ENCODE measurements at places on chromosomes 6 and 20. TPM values are rescaled to one million over a fixed set of nuclear protein-coding genes. Genes with fewer than 3 reads are reported as not detected.

Gene IP6K3
- 0.46 TPM for total RNA-seq

Gene BEND6
- 2.3 TPM for total RNA-seq

Gene JPH2
- total RNA-seq: 0.31 TPM

Gene LAMA4
- total RNA-seq: 1.0 TPM

Gene MOCS1
- 15.2 TPM for total RNA-seq

Gene SIRPB1
- total RNA-seq: 1.0 TPM

Gene FAM217A
- total RNA-seq: not detected

Gene HCK
- total RNA-seq: 1.8 TPM

Measured in H9 (cell line).